ENCODE measurements at places on chromosomes 4 and X.

- DNase-seq, result peak; percentile 68
Observed at GRCh38 chr4:64584981-64585557, 175.8 kb upstream of the TECRL start.

DNA sequence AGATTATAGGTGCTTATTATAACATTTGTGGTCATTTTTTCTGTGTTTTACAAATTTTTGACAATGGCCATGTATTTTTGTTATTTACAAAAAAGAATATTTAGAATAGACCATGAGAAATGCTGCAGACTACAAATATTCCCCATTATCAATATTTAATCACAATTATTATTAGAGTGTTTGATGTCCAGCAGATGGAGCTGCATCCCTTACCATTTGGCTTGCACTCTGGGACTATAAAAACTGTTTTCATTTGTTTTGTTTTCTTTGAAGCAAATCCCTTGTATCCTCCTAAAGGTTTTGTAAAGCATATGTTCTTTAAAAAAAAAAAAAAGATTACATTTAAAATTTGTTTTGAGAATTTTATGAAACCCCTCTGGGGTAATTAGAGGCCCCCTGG, 85.6 kb upstream of the CXorf66 start:
- DNase-seq, result peak; percentile 15

DNA sequence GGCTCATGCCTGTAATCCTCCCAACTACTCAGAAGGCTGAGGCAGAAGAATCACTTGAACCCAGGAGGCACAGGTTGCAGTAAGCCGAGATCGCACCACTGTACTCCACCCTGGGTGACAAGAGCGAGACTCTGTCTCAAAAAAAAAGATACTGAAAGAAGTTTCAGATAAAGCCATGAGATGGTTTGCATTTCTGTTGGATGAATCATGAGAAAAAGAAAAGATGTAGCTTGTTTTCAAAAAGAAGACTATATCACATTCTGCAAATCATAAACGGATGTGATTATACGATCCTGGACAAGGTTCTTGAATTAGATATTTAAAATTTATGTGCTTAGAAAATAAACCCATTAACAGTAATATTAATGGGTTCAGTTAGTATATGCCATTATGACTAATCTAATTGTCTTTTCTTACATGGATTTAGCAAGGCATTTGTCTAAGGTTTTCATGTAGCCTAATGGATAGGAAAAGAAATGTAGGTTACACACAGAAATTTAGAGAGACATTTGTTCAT, 345.9 kb downstream of the SLC7A11 start:
- DNase-seq, result peak; percentile 49

DNA sequence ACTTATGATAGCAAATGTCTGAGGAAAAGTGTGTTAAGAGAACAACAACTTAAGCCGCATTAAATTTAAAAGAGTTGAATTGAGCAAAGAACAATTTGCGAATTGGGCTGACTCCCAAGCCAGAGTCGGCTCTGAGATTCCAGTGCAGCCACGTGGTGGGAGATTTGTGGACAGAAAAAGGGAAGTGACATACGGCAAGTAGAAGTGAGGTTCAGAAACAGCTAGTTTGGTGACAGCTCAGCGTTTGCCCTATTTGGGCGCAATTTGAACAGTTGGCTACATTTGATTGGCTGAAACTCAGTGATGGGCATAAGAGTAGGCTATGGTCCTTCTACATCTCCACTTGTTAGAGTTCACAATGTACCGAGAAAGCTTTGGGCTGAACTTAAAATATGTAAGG, 124.0 kb downstream of the PRKX start:
- no peak for DNase-seq

GRCh38 chr4:88297212-88297516, 12.8 kb upstream of the PPM1K start:
- no peak for DNase-seq

DNA sequence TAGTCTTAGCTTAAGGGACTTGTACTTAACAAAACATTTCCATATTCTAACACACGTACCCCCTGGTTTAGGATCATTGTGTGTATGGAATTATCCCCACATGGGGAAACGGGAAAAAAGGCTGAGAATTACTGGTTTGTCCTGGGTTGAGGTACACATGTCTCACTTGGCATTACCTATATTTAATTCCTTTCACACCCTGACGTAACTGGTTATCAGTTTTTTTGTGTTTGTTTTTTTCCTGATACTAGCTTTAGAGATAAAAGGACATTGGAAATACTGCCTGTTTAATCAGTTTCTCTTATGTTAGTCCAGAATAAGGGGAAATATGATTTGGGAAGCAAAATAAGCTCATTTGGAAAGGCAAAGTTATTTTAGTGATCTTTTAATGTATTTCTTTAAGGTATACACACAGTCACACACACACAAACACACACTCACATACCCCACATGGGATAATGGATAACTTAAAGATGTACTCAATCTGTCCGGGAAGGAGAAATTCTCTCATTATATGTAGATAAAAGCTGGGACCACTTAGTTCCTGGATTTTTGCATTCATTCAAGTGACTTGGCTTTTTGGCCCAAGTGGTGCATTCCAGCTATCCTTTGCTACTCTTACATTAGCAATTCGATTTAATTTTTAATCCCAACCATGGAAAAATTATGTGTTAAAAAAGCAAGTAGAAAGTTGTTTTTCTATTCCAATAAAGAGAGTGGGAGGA, 13.0 kb downstream of the SEPTIN11 start:
- no peak for DNase-seq

DNA sequence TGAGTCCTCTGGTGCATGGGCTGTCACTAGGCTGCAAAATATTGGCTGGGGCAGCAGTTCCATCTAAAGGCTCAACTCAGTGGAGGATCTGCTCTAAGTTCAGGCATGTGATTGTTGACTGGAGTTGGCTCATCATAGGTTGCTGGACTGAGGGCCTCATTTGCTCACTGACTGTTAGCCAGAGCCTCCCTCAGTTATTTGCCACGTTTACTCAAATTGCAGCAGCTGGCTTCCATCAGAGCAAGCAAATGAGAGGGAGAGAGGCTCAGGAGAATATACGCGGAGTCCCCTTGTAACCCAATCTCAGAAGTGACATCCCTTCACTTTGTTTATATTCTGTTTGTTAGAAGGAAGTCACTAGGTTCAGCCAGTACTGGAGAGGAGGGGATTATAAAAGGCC, 54.1 kb downstream of the BMP3 start:
- DNase-seq, result peak; percentile 11

All from adipocyte (in vitro differentiated cells).